ENCODE measurements at places on chromosomes 11 and 22. TPM values are rescaled to one million over a fixed set of nuclear protein-coding genes. Genes with fewer than 3 reads are reported as not detected.

The CENPM gene
- total RNA-seq = 60.6 TPM

The OR51B6 gene
- not detected for total RNA-seq

The C22orf42 gene
- not detected for total RNA-seq

The OMP gene
- not detected for total RNA-seq

The CRYBB2 gene
- total RNA-seq = not detected

The KRTAP5-1 gene
- not detected for total RNA-seq

The MAP6 gene
- total RNA-seq = not detected

The GDPD4 gene
- total RNA-seq = not detected

The RPS6KB2 gene
- total RNA-seq = 77.9 TPM

The DGCR2 gene
- total RNA-seq = 26.5 TPM

The MOGAT2 gene
- not detected for total RNA-seq

The PARVA gene
- 32.6 TPM for total RNA-seq

The FAM111B gene
- 13.3 TPM for total RNA-seq

The YAP1 gene
- total RNA-seq = 19.3 TPM

The C1QTNF4 gene
- not detected for total RNA-seq

The C22orf15 gene
- total RNA-seq = not detected

DNA sequence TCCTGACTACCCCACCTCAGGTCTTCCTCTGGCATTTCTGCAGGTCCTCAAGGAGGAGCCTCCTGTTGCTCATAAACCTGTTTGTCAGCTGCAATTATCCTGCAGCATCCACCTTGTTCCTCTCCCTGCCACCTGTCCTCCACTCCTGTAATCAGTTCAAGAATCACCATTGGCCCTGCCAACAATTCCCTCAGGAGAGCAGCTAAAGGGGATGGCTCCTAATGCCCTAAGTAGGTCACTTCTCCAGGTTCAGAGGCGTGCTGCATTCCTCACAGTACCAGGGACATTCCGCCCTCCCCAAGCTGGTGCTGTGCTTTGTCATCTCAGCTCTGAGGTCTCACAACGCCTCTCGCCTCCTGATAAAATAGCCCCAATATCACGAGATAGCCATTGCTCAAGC is 2.1 kb downstream of the CLDN25 start:
- DNase-seq = no peak

DNA sequence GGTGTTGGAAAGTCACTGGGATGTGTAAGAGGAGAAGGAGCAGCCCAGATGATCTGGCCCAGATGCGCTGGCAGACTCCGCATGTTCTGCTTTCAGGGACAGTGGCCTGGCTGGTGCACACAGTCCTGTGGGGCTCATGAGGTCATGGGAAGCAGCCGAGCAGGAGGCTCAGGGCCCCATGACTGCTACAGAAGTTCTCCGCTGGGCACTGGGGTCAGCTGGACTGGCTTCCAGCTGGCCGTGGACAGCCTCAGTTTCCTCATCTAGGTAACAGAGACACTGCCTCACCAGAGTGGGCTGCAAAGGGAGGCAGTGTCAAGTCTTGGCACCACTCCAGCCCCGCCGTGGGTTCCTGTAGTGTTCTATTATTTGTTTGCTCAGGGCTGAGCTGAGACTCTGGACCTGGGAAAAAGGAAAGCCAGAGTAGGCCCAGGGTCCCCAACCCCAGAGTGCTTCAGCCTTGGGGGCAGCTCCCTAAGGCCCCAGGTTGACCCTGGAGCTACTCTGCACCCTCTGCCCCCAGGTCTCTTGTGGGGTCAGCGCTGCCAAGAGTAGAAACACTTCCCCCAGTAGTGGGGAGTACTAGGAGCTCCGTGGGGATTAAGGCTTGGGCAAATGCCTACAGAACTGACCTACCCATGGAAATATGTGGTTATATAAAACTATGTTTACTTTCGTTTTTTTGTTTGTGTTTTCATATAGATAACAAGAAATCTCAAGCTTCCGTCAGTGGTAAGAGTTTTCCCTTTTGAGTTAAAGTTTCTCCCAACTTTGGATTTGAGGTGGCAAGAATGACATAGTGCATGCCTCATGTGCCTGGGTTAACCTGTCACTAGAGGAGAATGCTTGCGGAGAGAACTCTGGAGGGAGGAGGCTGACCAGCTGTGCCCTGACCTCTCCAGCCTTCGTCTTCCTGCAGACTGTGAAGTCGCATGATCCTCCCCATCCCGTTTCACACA is 45.3 kb downstream of the MED15 start:
- peak; percentile 39 for DNase-seq

GRCh38 chr22:29689206-29689879 is 30.5 kb upstream of the CABP7 start:
- DNase-seq = no peak

GRCh38 chr11:27174021-27174420 is 133.4 kb downstream of the BBOX1 start:
- DNase-seq = no peak

DNA sequence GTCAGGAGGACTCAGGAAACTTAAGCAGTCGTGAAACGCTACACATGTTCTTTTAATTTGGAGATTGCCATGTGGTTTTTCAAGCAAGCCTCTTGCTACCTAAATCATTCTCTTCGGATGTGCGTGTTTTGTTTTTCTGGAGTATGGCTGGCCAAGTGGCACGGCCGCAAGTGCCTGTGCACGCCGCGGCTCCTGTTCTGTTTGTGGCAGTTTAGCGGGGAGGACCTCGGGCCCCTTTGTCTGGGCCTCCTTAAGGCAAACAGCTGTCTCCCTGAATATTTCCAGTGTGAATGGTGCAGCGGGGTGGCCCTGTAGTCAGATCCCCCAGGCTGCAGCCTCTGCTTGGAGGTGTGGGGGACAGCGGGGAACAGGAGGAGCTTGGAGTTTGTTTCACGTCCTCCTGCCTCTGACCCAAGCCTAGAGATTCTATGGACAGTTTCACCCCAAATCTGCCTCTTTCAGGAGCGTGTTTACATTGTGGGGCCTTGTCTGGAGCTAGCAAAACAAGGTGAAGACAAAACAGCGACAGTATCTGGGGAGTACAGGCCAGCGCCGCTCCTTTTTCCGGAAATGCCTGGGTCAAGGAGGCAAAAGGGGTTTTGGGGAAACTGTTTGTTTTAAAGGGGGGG is 1.3 kb downstream of the LRP5 start:
- DNase-seq = peak; percentile 24

DNA sequence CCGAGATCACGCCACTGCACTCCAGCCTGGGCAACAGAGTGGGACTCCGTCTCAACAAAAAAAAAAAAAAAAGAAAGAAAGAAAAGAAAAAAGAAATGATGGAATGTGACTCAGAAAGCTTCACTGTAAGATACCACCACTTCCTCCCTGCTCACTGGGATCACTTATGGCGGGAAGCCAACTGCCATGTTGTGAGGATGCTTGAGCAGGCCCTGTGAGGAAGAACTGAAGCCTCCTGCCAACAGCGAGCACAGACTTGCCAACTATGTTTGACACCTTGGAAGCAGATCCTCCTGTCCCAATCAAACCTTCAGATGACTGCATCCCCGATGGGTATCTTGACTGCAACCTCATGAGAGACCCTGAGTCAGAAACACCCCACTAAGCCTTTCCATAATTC is 8.3 kb downstream of the SEC14L6 start:
- peak; percentile 45 for DNase-seq

- DNase-seq = no peak
These were observed 45.9 kb downstream of the CKAP5 start for GRCh38 chr11:46800177-46800576.

GRCh38 chr22:17613280-17613679 is 15.3 kb downstream of the ATP6V1E1 start:
- no peak for DNase-seq

GRCh38 chr22:23539135-23539838 is 40.8 kb downstream of the IGLL1 start:
- peak; percentile 65 for DNase-seq

DNA sequence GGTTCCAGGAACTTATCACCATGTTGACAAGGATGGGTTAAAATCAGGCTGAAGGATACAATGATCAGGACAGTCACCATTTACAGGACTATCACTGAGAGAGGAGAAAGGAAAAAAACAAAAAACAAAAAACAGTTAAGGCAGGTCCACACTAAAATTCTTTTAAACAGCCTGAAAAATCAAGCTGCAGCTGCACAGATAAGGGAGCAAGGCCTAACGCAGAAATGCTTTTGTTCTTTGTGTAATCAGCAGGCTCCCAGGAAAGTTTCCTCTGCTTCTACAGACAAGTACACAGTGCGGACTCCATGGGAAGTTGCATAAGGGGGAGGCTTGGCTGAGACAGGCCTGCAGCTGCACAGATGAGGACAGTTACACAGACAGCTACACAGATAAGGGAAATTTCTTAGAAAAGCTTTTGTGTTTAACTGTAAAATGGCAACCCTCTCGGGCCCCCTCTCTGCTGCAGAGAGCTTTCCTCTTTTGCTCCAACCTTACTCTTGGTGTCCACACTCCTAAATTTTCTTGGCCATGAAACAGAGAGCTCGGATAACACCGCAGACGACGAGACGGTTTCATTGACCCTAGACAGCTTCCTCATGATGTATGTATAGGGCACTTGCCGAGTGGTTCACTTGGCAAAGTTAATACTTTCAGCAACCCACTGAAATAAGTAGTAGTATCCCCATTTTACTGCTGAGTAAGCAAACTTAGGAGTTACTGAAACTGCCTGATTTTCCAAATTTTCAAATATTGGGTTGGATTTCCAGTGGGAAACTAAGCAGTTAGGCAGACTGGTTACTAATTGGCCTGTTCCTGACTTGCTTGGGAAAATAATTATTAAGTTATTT is 45.5 kb downstream of the PIWIL3 start:
- no peak for DNase-seq

DNA sequence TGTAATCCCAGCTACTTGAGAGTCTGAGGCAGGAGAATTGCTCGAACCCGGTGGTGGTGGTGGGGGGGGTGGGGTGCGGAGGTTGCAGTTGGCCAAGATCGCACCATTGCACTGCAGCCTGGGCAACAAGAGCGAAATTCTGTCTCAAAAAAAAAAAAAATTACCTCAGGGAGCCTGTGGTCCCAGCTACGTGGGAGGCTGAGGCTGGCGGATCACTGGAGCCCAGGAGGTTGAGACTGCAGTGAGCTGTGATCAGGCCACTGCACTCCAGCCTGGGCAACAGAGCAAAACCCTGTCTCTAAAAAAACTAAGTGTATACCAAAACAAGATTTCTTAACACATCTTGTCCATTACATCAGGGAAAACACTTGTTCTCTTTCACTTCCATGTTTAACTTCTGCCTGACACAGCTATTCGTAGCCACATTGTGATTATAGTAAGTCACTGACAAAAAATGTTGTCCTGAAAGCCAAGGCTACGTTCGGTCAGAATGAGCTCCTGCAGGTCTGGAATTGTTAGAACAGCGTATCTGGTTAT is 1.4 kb downstream of the TMEM80 start:
- DNase-seq = peak; percentile 53

DNA sequence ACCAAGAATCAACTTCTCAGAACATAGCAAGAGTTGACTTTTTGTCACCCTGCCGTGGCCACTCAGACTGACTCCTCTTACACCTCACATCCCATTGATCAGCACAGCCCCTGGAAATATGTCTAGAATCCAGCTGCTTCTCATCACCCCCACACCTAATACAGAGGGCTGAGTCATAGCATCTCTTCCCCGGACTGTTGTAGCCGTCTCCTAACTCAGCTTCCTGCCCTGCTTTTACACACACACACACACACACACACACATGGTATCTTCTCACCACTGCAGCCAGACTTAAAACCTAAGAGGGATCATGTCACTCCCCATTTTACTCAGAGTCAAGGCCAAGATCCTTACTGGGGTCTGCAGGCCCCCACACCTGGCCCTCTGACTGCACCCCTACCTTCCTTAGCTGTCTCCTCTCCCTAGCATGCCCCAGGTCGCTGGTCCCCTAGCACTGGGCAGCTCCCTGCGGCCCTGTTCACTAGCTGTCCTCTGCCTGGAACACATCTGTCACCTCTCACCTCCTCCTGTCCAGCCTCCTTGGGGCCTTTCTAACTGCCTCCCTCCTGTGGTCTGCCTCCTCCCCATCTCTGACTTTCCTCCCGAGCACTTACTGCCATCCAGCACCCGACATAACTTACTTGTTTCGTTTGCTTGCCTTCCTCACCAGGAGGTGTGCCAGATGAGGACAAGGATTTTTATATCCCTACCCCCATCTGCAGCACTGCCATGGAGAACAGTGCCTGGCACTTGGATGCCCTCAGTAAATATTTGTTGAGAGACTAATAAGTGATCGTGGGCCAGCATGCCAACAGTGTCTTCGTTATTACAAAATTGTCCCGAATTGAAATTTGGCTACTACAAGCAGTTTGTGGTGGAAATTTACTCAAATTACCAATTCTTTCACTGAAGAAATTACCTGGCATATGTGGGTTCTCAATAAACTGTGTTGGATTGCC is 61.9 kb downstream of the BMAL1 start:
- DNase-seq = peak; percentile 76

- DNase-seq = no peak
These were observed 35.4 kb upstream of the IGSF9B start for GRCh38 chr11:133992121-133992520.

DNA sequence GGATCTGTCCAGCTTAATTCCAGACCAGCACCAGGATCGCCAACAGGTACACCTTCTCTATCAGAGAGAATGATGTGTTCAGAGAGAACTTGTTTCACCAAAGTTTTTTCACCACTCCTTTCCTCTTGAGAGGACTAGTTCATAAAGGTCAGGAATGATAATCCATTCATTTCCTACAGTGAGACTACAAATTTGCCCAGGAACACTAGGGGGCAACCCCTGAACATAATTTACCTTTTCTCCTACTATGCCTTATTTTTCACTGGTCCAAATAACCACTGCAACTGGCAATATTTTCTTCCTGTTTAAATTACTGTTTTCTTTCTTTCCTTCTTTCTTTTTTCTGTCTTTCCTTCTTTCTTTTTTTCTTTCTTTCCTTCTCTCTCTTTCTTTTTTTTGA is 22.5 kb downstream of the CAVIN3 start:
- DNase-seq = no peak

DNA sequence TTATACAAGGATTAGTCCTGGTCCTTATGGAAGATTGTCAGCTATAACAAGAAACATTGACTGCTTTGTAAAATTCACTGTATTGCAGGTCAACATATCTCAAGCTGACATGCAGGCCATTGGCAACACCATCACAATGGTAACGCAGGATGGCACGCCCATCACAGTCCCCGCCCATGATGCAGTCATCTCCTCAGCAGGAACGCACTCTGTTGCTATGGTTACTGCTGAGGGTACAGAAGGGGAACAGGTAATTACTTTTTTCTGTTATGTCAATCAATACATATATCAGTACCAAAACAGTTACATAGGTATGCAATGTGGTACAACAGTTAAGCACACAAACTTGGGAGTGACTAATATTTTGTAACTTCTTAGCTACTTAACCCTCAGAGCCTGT is 55.3 kb downstream of the ZNF143 start:
- DNase-seq = no peak

- no peak for DNase-seq
These were observed 3.7 kb upstream of the UPK3A start for GRCh38 chr22:45281010-45281409.

DNA sequence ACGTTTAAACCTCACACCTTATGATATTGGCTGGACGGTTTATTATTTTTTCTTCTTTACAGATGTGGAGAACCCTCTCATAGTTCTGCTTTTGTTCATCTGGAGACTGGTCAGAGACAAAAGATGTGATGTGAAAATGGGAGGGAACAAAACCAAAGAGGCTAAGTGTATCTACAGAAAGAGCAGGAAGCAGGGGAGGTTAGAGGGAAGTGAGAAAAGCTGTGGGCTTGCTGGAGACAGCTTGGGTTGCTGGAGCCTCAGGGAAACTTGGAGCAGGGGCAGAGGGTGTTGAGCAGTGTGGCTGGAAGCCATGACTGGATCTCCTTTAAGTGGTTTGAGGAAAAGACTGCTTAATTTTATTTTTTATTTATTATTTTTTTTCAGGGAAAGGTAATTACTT is 79.0 kb upstream of the SNX19 start:
- DNase-seq = no peak

- peak; percentile 77 for DNase-seq
These were observed 16.9 kb downstream of the CDPF1 start for GRCh38 chr22:46233231-46233630.

- DNase-seq = no peak
These were observed 7.3 kb upstream of the PAX6 start for GRCh38 chr11:31818425-31818755.

Measured in MG63 (cell line).